Left forelimb (tissue), 1 donor: ENCODE measurements at places on chromosomes 6 and 20.

- DNase-seq = no peak
These were observed 86.0 kb downstream of the SESN1 start for GRCh38 chr6:109008537-109009235.

DNA sequence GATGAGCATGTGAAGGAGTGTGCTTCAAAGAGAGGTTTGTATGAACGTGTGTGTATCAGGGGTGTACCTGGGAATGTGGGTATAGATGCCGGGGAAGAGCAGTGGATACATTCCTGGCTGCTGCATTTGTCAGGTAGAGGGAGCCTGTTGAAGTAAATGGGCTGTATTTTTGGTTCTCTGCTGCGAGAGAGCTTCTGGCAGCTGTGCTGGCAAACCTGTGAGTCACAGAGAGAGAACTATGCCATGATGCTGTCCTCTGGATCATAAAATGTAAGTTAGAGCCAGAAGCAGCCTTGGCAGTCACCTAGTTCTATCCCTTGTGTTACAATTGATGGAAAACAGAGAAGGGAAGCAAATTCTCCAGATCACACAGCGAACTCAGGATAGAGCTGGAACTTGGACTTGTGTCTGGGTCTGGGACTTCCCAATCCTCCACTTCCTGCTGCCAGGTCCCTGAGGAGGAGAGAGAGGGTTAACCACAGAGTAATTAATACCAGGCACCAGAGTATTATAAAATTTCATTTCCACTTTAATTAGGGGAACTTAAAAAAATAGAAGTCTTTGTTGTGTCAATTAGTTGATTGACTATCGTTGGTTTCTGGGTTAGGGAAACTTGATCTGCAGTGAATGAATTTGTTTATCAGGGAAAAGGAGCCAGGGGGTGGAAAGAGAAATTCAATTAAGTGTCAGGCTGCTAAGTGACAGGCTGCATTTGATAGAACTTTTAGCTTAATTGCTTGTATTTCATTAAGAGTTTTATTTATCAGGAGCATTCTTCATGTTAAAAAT is 41.1 kb upstream of the GTSF1L start:
- DNase-seq = no peak

DNA sequence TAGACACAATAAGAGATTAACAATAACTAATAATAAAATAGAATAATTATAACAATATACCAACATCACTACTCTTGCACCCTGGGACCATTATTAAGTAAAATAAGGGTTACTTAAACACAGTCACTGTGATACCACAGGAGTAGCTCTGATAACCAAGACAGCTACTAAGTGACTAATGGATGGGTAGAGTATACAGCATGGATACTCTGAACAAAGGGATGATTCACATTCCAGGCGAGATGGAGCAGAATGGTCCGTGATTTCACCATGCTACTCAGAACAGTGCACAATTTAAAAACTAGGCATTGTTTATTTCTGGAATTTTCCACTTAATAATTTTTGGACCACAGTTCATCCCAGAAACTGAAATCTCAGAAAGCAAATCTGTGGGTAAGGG is 80.0 kb upstream of the FUT9 start:
- DNase-seq = no peak

GRCh38 chr6:17278289-17279063 is 2.7 kb upstream of the RBM24 start:
- no peak for DNase-seq

GRCh38 chr6:3252861-3253596 is 5.7 kb upstream of the PSMG4 start:
- DNase-seq = no peak

DNA sequence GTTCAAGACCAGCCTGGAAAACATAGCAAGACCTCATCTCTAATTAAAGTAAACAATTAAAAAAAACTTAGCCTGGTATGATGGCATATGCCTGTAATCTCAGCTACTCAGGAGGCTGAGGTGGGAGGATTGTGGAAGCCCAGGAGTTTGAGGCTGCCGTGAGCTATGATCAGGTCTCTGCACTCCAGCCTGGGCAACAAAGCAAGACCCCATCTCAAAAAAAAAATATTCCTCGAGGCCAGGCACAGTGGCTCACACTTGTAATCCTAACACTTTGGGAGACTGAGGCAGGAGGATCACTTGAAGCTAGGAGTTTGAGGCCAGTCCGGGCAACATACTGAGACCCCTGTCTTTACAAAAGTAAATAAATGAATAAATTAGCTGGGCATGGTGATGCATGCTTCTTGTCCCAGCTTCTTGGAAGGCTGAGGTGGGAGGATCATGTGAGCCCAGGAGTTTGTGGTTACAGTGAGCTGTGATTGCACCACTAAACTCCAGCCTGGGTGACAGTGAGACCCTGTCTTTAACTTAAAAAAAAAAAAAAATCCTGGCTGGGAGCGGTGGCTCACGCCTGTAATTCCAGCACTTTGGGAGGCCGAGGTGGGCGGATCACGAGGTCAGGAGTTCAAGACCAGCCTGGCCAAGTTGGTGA is 9.3 kb upstream of the C2 start:
- DNase-seq = no peak

- no peak for DNase-seq
These were observed 2.8 kb downstream of the COL9A3 start for GRCh38 chr20:62819494-62820174.

GRCh38 chr6:56787209-56787608 is 144.5 kb upstream of the DST start:
- no peak for DNase-seq

DNA sequence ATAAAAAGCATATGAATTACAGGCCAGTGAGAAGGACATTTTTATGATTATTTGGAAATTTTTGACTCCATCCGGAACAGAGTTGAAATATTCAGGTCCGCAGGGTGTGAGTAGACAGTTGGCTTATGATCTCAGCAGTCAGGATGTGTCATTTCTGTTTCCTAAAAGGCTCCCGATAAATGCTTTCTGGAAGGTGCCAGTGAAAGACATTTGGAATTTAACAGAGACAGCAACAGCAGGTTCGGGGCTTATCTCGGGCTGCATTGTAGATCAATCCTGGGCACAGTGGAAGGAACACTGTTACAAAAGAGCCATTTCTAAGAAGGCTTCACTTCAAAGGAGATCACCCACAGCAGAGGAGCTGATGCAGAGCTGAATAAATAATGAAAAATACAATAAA is 934.4 kb downstream of the KIF16B start:
- no peak for DNase-seq

- no peak for DNase-seq
These were observed 257.5 kb downstream of the ADGB start for GRCh38 chr6:146856296-146856695.

DNA sequence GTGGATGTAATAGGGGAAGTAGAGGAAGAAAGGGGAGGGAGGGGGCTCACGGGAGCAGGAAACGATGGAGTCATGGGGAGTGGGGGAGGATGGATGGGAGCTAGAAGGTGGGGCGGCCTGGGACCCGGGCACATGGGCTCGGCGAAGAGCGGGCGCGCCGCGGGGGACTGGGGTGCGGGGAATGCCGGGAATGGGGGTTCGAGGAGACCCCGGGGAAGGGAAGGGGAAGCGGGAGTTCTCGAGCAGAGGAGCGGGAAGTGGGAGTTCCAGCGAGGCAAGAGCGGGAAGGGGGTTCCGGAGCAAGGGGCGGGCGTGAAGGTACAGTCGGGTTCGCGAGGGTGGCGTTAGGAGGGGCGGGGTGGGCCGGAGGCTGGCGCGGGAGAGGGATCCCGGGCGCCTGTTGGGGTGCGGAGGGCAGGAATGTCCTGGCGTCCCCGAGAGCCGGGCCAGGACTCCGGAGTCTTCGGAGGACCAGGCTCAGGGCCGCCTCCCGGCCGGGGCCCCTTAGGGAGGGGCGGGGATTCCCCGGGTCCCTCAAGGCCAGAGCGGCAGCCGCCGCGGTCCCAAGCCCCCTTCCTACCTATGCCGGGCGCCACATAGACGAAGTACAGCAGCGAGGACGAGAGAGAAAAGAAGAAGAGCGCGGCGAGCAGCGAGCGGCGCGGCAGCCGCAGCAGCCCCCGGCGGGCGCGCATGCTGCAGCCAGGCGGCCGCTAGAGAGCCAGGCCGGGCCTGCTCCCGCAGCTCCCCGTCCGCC is 504 bp downstream of the B4GALT5 start:
- DNase-seq = peak; percentile 72

DNA sequence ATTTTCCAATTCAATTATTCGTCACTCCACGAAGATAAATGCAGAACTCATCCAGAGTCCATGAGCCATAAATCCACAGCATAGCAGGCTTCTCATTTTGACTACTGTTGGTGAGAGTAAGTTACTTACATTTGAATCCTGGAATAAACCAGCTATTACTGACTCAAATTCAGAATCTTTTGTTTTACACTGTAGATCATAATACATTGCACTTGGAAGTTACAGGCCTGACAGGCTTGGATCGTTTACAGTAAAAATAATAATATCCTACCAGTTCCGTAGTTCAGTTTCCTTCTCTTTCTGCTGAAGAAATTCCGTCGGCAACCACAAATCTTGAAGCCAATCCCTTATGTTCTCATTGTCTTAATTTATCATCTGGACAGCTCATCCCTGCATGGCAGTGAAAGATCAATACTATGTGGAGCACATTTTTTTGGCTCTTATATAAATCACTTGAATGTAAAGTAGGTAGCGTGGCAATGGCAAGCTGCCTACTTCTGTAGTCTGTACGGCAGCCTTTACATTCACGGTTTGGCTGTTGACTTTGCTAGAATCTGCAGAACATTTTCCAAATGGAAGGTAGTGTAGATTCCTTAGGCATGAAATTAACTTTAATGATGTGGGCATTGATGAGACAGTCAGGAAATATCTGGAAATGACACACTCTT is 142.9 kb downstream of the WDR27 start:
- DNase-seq = no peak

DNA sequence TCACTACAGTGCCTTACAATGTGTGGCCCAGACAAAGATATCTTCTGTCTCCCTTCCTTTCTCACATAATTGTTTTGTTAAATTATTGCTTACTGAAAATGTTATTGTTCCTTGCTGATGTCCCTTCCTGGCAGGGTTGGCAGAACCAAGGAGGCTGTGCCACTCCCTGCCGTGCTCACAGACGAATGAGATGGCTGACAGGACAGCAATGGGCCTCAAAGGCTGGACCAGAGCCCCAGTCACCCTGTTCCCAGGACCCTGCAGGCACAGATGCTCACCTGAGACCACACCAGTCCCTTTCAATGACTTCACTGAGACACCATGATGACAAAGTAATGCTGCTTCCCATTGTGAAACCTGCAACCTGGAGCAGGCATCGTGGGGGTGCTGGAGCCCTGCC is 375.1 kb downstream of the HACE1 start:
- DNase-seq = no peak

DNA sequence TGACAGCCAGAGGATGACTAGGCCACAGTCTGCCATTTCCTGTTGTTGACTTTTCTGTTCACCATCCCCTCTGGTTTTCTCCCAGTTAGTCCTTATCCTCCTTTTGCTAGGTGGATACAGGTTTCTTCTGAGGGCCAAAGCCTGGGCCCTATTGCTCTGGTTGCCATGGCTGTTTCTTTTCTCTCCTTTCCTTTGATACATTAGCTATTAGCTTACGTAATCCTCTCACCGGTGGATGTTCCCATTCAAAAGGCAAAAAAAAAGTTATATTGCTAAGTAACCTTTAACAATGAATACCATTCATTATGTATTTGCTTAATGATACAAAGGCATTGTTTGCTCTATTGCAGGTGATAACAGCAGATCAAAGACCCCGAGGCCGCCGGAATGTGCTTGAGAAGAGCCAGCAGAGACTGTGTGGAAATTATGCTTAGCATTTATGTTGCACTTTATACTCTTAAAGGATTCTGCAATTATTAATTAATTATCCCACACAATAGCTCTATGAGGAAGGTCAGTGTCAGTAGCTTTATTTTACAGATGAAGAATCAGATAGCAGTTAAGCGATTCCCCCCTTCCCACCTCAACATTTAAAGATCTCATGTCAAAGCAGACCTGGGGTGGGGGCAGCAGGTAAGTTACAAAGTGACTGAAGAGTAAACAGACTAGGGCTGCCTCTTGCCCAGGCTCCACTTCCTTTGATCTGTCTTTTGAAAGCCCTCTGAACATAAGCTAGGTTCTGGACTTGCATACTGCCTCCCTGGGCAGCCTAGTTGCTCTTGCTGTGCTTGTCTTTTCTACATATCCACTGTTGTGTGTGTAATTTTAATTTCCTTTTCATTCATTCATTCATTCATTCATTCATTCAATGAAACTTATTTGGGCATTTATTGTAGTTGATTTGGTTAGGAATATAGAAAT is 14.5 kb upstream of the TFB1M start:
- no peak for DNase-seq

DNA sequence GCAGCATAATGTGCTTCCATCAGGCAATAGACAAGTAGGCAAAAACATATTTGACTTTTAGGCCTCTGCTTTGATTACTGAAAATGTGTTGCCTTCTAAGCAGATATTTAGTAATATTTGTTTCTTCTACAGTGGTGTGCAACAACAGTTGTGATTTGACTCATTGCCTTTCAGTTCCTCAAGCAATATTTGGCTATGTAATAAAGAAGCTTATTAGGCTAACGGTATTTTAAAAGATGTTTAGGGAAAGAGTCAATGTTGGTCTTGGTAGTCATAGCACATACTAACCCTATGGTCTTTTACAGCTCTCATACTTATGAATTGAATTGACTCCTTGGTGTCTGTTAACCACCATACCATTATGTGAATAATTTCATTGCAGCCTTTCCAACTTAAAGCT is 124.1 kb downstream of the GRIK2 start:
- DNase-seq = no peak

- no peak for DNase-seq
These were observed 91.4 kb upstream of the MAN1A1 start for GRCh38 chr6:119440953-119441352.

- DNase-seq = no peak
These were observed 20.1 kb upstream of the GCM1 start for GRCh38 chr6:53168516-53169267.

- DNase-seq = no peak
These were observed 17.2 kb upstream of the MAS1L start for GRCh38 chr6:29504961-29505360.

DNA sequence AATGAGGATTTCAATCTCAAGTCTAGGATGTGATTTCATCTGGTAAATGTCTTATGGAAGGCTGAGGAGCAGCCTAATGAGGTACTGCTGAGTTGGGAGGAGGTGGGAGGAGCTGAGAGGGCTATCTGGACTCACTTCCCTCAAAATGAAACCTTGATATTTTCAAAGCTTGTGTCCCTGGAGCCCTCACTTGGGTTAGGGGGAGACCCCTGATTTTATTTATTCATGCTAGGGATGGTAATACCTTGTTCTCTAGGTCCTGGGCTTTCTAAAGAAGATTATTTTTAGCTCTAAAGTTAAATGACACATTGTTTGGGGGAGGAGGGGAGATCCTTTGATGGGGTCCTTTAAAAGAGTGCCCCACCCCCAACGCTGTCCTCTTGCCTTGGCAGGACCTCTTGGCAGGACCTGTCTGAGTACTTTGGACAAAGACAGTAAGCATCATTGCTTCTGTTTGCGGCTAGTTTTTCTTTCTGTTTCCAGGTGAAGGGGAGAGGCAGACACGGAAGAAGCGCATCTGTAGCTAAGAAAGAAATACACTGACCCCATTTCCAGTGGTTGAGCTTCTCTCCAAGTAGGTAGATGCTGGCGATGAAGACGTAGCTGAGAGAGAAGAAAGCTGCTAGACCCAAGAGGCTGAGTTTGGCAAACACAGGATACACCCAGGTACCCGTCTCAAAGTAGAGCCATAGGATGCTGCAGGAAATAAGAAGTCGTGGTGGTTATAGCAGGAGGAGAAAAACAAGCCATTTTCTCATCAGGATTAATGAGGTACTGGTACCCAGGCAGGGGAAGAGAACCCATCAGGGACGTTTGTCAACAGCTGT is 55.6 kb downstream of the ADTRP start:
- no peak for DNase-seq

GRCh38 chr20:4012589-4012988 is 2.8 kb downstream of the RNF24 start:
- no peak for DNase-seq

GRCh38 chr6:43211955-43212354 is 17.3 kb downstream of the DNPH1 start:
- DNase-seq = no peak
